ENCODE measurements at places on chromosomes 1 and 21.

DNA sequence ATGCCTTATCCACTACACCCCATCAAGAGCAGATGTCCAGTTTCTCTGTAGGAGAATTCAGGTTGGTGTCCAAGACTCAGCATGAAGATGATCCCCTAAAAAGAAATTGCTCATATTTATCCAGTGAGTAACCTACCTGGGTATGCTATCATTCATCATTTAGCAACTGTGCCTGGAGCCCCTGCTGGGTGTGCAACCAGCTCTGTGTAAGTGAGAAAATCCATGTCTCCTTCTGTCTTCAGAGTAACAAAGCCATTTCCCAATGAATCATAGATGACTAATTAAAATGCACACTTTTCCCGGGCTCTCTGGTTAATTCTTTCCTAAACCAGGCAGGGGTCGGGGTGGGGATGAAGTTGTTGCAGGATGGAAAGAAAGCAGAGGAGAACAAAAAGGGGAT lies 35.8 kb downstream of the OLFML3 start:
- DNase-seq, result no peak

DNA sequence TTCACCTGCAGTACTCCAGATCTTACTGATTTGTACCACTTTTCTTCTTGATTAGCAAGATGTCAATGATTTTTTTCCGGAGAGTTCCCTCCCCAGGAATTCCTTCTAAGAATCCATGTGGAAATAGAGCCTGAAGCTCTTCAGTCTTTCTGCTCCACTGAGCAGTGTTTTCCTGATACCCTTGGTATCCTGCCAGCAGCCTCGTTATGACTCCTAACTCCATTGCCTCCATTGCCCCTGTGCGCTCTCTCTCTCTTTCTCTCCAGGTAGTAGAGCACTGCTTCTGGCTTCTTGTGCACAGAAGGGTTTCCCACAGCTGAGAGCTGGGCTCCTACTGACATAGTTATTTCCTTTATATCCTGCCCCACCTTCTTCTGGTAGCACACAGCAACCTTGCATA lies 12.2 kb downstream of the UBE2U start:
- DNase-seq, result no peak

DNA sequence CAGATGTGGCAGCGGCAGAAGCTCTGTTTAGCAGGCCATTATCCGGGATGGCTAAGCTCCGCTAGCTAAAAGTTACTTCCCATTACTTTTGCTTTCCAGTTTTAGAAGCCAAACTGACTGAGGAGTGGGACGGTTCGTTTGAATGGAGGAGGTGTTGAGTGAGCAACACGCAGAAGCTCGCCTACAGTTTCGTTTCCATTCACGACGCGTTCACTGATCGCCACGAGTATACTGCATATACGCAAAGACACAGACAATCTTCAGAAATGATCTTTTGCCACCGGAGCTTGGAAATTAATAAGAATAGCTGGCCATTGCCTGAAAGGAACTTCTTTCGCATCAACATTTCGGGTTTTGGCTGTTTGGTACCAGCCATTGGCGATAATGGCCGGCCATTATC lies 14.6 kb downstream of the SON start:
- DNase-seq, result no peak

DNA sequence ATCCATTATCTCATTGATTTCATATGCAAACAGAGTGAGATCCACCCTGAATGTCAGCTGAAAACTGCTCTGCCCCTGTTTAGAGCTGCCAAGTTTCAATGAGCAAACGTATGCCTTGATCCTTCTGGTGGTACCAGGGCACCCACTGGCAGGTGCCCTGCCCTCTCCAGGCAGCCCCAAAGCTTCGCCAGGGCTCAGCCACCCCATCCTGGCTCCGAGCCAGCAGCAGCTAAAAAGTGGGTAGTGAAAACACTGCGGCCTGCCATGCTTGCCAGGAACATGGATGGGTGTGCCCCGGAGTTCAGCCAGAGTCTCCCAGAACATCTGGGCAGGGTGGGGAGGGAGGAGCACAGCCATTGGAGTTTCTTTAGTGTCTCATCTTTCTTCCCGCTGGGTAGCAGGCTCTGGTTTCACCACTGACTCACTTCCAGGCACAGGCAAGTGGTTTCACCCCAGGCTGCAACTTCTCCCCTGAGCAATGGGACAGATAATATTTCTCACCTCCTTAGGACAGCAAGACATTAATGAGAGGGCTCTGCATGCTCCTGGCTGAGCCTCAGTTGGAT lies 8.1 kb upstream of the LMX1A start:
- no peak for DNase-seq

DNA sequence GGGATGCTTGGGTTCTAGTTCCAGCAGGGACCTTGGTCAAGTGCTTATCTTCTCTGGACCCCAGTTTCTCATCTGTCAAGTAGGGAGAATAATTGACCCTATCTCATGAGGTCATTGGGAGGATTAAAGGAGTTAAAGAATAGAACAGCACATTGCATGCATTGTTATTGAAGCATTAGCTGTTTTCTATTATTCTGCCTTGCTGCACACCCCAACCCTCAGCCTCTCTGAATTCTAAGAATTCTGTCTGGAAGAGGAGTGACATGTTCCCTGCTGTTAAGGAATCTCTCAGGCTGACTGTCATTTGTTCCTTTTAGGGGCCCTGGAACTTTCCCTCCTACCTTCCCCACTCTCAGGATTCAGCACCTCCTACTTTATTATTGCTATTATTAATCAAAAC lies 73.9 kb downstream of the NENF start:
- no peak for DNase-seq

DNA sequence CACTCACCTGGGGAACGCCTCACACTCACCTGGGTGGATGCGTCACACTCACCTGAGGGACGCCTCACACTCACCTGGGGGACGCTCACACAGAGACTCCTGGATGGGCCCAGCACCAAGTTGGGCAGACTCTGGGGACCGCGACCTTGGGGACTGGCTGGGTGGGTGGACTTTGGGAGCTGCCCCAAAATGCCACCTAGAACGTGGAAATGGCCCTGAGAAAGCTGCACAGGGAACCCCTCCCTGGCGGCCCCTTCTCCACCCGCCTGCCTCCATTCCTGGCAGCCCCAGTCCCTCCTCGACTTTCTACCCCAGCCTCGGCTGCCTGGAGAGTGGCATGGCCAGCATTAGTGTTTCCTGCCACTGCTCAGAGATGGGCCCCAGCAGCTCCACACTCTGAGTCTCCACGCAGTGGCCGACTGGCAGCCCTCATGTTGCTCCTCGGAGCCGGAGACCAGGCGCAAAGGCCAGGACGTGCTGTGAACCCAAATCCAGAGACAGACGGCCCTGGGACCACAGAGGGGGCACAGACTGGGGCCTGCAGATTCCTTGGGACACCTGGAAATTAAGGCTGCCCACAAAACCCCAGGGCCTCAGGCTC lies 46.5 kb upstream of the ACTRT2 start:
- DNase-seq, result no peak

DNA sequence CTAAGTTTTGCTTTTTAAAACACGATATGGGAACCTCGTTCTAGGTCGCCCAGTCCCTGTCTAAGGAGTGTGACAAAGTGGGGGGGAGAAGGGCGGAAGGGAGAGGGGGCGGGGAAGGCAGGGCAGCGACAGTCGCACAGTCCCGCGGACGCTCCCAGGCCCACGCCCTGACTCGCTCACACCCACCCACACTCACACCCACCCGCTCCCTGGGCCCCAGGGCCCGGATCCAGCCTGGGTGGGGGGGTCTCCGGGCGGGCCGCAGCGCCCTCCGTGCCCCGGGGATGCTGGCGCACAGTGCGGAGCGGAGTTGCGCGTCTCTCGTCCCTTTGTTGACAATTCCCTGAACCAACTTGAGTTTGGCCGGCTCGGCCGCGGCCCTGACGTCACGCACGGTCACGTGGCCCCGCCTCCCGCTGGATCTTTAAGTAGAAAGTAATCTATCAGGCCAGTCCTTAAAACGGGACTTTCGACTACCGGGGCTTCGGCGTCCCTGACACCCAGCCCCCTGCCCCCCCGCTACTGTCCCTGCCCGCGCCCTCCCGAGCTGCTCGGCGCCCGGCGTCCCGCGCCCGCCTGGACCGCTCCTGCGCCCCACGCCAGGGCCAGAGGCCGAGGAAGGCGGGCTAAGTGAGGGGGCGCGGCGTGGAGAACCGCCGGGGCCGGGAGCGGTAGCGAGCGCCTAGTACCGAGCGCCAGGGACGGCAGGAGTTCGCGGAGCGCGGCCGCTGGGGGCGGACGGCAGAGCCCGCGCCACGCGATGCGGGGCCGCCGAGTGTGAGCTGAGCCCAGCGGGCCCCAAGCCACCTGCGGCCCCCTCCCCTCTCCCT lies at the start of gene FOXD3:
FOXD3 (plus strand) TSS at position 454 of the 830 bp plus-strand sequence. CDS start 492 bp downstream, outside the sequence.
- DNase-seq, result no peak

- no peak for DNase-seq
These were observed 1.3 kb downstream of the CERS2 start for GRCh38 chr1:150973258-150973835.

DNA sequence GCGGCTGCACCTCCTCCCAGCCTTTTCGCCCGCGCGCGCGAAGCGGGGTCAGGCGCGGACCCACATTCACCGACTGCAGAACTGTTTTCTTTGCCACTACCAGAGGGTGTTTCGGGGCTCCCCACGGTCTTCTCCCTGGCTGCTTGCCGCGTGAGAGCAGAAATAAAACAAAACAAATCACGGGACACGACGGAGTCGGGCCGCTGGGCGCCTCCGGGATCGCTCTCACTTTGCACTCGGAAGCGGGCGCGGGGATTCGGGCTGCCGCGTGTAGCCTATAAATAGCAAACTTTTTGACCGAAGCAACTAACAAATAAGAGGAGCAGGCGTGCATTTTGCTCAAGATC lies 412.3 kb upstream of the ESRRG start:
- no peak for DNase-seq

- DNase-seq, result no peak
These were observed 22.6 kb downstream of the STX12 start for GRCh38 chr1:27795601-27796000.

GRCh38 chr1:168755800-168756418 lies 26.9 kb upstream of the DPT start:
- no peak for DNase-seq

DNA sequence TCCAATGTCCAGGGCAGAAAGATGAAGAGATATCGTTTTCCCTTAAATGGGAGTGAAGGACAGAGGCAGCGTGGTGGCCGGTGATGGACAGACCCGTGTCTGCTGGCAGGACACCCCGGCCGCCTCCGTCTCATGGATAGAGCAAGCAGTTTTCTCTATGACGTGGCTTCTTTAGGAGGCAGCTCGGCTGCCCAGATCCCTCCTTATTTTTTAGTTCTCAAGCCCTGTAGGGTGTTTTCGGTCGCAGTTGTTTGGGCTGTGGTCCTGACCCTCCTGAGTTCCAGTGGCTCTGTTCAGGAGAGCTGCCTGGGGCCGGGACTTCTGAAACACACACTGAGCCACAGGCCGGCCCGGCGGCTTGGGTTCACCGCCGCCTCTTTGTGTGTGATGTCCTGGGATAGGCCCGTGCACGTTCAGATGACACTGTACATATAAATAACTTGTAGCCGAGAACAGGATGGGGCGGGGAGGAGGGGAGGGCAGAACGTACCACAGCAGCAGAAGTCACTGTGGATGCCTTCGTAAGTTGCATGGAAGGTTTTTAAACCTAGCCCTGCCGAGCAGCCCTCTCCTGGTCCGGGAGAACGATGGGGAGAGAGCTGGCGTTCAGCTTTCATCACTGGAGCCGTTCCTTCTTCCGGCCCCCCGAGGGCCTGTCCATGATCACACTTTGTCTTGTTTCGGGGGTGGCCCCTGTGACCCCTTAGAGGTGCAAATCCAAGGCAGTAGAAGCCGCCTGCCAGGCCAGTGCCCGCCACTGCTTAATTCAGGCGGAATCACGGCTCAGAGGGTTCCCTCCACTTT lies 65.2 kb downstream of the SIK1 start:
- DNase-seq, result no peak

GRCh38 chr1:75316230-75316629 lies 182.0 kb downstream of the LHX8 start:
- DNase-seq, result no peak

- DNase-seq, result no peak
These were observed at the start of gene SLC22A15 for GRCh38 chr1:115976062-115976920. SLC22A15 (plus strand) TSS chr1:115976513; CDS start chr1:115976628, 115 bp downstream.

DNA sequence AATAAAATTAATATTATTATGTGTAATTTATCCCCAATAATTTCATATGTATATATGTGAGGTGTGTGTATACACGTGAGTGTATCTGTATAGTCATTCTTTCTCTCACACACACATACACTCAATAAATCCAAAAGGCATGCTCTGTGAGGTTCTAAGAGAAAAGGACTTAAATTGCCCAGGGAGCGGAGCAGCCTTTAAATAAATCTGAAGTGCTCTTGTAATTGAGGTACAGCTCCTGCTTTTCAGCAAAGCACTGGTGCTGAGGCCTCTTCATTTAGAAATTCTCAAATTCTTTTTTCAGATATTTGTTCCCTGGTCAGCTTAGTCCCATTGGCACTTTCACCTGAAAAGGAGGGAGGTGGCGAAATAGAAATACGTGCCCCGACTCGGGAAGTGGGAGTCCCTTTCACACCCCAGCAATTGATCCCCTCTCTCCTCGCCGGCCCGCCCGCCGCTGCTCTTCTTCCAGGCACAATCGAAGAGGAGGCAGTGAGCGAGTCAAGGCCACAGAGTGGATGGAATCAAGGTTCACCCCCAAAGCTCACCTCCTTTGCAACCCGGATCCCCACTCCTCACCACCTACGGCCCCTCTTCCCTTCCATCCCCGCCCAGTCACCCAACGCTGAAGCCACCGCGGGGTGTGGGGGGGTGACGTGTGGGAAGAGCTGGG lies 944 bp downstream of the PLPPR5 start:
- DNase-seq, result no peak

DNA sequence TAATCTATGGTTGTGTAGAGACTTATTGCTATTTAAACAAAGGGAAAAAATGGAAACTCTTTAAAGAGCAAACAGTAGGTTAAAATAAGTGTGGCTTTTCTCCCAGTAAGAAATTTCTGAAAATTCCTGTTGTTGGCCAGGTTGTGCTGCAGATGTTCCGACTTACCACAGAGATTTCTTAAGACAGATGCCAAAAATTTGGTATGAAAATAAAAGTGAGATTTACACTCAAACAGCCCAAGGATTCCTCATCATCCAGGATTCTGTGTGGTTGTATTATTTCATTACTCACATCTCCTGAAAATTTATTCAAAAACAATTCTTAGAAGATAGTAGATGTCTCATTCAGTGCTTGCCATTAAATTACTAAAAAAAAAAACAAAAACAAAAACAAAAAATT lies 296.7 kb upstream of the PTBP2 start:
- peak; percentile 31 for DNase-seq

GRCh38 chr21:46459356-46460112 lies 843 bp downstream of the DIP2A start:
- no peak for DNase-seq

DNA sequence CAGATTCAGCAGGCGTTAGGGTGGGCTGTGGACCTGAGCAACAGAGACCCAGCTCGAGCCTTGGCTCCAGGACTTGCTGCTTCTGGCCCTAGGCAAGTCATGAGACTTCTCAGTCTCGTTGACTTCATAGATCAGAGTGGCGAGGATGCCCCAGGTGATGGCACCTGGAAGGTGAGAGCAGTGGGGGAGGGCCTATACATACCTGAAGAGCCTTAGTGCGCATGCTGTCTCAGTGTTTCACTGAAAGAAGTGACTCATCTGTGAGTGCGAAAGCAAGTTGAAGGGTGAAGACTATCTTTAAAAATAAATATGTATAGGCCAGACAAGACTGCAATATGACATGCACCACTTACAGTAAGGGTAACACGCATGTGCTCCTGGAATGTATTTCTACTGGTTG lies 10.1 kb downstream of the PLEKHA6 start:
- DNase-seq, result no peak
